ENCODE measurements at places on chromosomes 4 and X. TPM values are rescaled to one million over a fixed set of nuclear protein-coding genes. Genes with fewer than 3 reads are reported as not detected.
A peak's percentile ranks its signal among the peaks of the same experiment; 100 is the strongest.

Gene SHROOM4
- 2.3 TPM for total RNA-seq

DNA sequence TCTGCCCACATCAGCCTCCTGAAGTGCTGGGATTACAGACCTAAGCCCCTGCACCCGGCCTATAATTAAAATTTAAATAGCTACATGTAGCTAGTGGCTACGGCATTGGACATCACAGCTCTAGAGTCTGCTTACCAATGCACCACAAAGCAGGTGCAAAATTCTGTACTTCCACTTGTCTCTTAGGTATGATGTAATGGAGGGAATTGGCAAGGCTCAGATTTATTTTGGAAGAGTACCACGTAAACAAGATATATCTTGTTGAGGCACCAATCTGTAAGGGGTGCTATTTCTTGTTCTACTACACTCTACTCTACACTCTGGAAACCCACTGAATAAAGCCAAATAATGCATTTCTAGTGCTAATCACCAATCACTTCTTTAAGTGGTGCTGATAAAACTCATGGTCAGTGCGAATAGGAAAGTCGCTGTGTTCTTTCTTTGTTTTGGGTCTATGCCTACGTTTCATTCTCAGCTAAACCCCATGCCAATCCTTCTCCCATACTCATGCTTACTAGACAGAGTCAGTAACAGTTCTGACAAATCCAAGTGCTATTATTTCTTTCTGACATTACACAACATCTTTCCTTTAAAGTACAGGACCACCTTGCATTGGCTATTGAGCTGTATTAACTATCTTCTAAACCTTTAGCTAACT, 92.3 kb downstream of the GC start:
- no peak for DNase-seq

- DNase-seq: no peak
These were observed 91.6 kb downstream of the AREG start for GRCh38 chr4:74536557-74536956.

Gene TLR7
- 0.27 TPM for total RNA-seq

GRCh38 chr4:54741202-54741601, 83.4 kb downstream of the KIT start:
- DNase-seq: no peak

DNA sequence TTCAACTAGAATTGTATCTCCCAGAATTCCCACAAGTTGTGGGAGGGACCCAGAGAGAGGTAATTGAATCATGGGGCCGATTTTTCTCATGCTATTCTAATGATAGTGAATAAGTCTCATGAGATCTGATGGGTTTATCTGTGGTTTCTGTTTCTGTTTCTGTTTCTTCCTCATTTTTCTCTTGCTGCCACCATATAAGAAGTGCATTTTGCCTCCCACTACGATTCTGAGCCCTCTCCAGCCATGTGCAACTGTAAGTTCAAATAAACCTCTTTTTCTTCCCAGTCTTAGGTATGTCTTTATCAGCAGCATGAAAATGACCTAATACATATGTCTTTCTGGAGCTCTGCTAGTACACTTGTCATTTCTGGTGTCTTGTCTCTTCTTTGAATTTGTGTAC, 22.1 kb upstream of the OR13H1 start:
- DNase-seq: no peak

DNA sequence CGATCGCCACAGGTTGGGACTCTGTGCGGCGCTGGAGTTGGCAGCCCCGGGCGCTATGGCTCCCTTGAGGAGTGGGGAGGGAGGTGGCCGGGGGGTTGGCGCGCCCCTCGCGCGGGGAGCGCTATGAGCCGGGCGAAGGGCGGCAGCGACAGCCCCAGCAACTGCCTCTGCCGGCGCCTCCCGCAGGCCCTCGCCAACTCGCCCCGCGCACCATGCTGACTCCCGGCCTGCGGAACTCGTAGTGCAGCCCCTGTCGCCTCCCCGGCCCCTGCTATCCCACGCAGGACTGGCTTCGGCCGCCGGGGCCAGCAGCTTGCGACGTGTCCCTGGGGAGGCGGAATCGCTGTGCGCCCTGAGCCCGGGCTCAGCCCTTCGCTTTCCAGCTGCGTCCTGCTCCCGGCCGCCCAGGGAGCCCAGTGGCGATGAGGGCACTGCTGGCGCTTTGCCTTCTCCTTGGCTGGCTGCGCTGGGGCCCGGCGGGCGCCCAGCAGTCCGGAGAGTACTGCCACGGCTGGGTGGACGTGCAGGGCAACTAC, 415 bp downstream of the SHISA3 start:
- no peak for DNase-seq

GRCh38 chr4:85370400-85371032, 104.4 kb upstream of the ARHGAP24 start:
- DNase-seq: peak; percentile 24

Gene RPS6KA6
- total RNA-seq: 11.2 TPM

- DNase-seq: no peak
These were observed 146.6 kb upstream of the PBDC1 start for GRCh38 chrX:76026292-76026691.

Gene BEX5
- 4.0 TPM for total RNA-seq

All from transverse colon (tissue), 4 donors.